Testis (tissue), 5 donors: ENCODE measurements at places on chromosomes 5 and 9. TPM values are rescaled to one million over a fixed set of nuclear protein-coding genes. Genes with fewer than 3 reads are reported as not detected.

DNA sequence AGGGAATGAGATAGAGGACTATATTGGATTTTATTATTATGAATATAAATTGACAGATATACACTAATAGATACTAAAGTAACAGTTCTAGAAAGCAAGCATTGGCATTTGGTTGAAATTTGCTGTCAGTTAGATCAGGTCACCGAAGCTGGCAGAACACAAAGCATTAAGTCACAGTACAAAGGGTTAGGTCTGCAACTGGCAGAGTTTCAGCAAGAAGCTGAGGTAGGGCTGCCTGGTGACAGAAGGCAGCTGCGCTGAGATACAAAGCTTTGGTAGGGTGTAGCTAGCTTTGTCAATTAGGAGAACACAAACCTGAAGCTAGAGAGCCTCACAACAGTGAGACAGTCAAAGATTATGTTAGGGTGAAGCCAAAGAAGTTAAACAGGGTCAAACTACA lies 6.3 kb upstream of the CSNK1G3 start:
- H3K27ac ChIP-seq: no peak overlapping the region
- no peaks in the 10 kb centered on the region for H3K36me3 ChIP-seq
- H3K4me3 ChIP-seq: no peak overlapping the region
- no peaks in the 10 kb centered on the region for H3K4me1 ChIP-seq
- no peak for DNase-seq
- H3K27me3 ChIP-seq: no peaks in the 10 kb centered on the region

- no peak overlapping the region for H3K27ac ChIP-seq
- H3K4me3 ChIP-seq: no peak overlapping the region
- no peaks in the 10 kb centered on the region for H3K36me3 ChIP-seq
- no peak for DNase-seq
- H3K27me3 ChIP-seq: no peaks in the 10 kb centered on the region
These were observed 41.6 kb upstream of the ALDOB start for GRCh38 chr9:101477214-101477613.

DNA sequence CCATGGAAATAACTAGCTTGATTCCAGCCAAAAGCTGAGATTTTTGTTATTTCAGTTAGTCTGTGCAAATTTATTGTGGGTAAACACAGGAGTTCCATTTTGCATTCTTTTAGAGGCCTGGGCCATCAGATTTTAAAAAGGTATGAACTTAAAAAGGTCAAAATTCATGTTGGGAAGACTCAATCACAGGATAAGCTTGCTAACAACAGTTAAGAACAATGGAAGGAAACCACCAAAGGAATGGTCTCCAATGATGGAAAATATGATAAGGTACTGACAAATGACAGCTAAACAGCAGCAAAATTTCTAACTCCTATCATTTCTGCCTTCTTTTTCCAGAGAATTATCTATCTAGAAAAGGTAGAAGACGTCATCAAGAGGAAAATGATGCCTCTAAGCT lies 16.0 kb downstream of the ABITRAM start:
- H3K36me3 ChIP-seq: no peaks in the 10 kb centered on the region
- no peak overlapping the region for H3K27ac ChIP-seq
- no peak for DNase-seq
- no peaks in the 10 kb centered on the region for H3K27me3 ChIP-seq

DNA sequence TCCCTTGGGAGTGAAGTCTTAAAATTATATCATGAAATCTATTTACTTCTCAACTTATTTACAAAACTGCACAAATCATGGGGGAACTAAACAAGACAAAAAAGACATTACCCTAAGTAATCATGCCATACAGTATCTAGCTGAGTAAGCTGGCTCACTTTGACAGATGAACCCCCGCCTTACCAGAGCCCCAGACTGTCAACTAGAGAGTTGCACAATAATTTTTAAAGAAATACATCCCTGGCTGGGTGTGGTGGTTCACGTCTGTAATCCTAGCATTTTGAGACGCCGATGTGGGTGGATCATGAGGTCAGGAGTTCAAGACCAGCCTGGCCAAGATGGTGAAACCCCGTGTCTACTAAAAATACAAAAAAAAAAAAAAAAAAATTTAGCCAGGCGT lies 62.3 kb downstream of the LPAR1 start:
- peaks cover 7% of the 10 kb centered on the region for H3K4me1 ChIP-seq
- no peaks in the 10 kb centered on the region for H3K27me3 ChIP-seq
- no peak for DNase-seq
- H3K36me3 ChIP-seq: no peaks in the 10 kb centered on the region
- H3K27ac ChIP-seq: no peak overlapping the region

GRCh38 chr5:7419846-7420245 lies 23.9 kb downstream of the ADCY2 start:
- no peak overlapping the region for H3K4me3 ChIP-seq
- no peak overlapping the region for H3K27ac ChIP-seq
- H3K4me1 ChIP-seq: no peaks in the 10 kb centered on the region
- H3K27me3 ChIP-seq: no peaks in the 10 kb centered on the region
- DNase-seq: no peak

- H3K4me1 ChIP-seq: peaks cover 20% of the 10 kb centered on the region
- H3K4me3 ChIP-seq: no peak overlapping the region
- H3K27me3 ChIP-seq: no peaks in the 10 kb centered on the region
- DNase-seq: no peak
- H3K27ac ChIP-seq: no peak overlapping the region
These were observed 23.5 kb downstream of the GGTA1 start for GRCh38 chr9:121476156-121476555.

- DNase-seq: no peak
- H3K27ac ChIP-seq: no peak overlapping the region
- no peaks in the 10 kb centered on the region for H3K27me3 ChIP-seq
- no peak overlapping the region for H3K4me3 ChIP-seq
- H3K36me3 ChIP-seq: no peaks in the 10 kb centered on the region
- H3K4me1 ChIP-seq: no peaks in the 10 kb centered on the region
These were observed 24.6 kb downstream of the CSF2 start for GRCh38 chr5:132098151-132098594.

GRCh38 chr9:128369024-128369706 lies 2.0 kb upstream of the URM1 start:
- no peak overlapping the region for H3K4me3 ChIP-seq
- no peak for DNase-seq
- no peak overlapping the region for H3K27ac ChIP-seq
- H3K36me3 ChIP-seq: no peaks in the 10 kb centered on the region
- peaks cover 18% of the 10 kb centered on the region for H3K4me1 ChIP-seq

DNA sequence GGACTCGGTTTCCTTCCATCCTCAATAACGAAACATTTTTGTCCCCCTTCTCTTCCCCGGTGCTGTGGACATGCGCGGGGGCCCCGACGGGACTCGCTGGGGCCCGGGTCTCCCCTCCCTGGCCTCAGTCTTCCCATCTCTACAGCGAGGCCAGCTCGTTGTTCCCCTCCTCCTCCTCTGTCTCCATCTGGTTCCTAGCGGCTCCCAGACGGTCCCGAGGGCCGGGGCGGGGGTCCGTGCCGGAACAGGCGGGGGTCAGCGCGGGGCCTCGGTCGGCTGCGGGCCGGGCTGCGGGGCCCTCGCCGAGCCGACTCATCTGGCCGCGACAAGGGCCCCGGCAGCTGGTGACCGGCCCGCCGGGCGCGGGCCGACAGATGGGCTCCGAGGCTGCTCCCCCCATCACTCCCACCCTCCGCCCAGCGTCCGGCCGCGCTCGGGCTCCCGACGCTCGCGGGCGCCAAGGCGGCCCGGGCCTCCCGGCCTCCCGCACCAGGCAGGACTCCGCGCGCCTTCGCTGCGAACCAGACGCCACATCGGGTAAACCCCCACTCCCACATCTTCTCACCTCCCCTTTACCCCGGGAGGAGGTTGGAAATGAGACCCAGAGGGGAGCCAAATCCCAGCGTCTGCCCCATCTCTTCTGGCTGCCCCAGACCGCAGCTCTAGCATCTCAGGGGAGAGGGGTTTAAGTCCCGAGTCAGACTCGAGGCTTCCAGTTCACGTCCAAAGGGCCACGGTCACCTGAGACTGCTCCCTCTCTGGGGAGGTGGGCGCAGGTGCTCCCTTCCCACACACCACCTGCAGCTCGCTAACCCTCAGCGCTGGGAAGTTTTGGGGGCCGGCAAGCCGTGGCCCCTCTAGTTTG lies 8.1 kb downstream of the BARHL1 start:
- no peak overlapping the region for H3K27ac ChIP-seq
- no peaks in the 10 kb centered on the region for H3K36me3 ChIP-seq
- peaks cover 14% of the 10 kb centered on the region for H3K4me1 ChIP-seq
- peaks cover 5% of the 10 kb centered on the region for H3K27me3 ChIP-seq
- DNase-seq: no peak

IFNA13 gene
- total RNA-seq: 0.63 TPM

FRMD3 gene
- 16.2 TPM for total RNA-seq

SGCD gene
- 2.8 TPM for total RNA-seq
